ENCODE measurements at places on chromosomes 7 and 10. TPM values are rescaled to one million over a fixed set of nuclear protein-coding genes. Genes with fewer than 3 reads are reported as not detected.

Gene PTPRZ1
- total RNA-seq: 0.32 TPM

Gene ARID5B
- 102 TPM for total RNA-seq

Gene PTF1A
- total RNA-seq: not detected

Gene CCL24
- 10.8 TPM for total RNA-seq

Gene ZP3
- total RNA-seq: not detected

Gene GIMAP5
- 17.0 TPM for total RNA-seq

Gene TRIM50
- total RNA-seq: 0.47 TPM

Gene LRRC18
- not detected for total RNA-seq

Gene PTPRN2
- 2.8 TPM for total RNA-seq

GRCh38 chr7:46812101-46812675 lies 769.7 kb downstream of the TNS3 start:
- DNase-seq: no peak

DNA sequence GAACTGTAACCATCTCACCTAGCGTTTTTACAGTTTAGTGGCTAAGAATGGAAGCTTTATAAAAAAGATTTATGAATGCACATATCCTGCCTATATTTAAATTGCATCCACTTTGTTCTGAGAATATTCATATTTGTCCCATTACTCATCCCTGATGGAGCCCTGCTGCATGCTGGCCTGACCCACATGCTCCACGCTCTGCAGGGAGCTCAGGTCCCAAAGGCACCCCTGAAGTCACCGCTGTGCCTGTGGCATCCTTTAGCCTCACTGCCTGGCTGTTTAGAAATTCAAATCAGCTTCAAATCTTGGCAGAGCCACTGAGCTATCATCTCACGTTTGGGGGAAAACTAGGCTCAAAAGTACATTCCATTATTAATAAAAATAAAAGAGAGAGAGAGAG lies 24.4 kb downstream of the C10orf90 start:
- DNase-seq: no peak

GRCh38 chr10:112797855-112798254 lies 152.2 kb upstream of the TCF7L2 start:
- no peak for DNase-seq

DNA sequence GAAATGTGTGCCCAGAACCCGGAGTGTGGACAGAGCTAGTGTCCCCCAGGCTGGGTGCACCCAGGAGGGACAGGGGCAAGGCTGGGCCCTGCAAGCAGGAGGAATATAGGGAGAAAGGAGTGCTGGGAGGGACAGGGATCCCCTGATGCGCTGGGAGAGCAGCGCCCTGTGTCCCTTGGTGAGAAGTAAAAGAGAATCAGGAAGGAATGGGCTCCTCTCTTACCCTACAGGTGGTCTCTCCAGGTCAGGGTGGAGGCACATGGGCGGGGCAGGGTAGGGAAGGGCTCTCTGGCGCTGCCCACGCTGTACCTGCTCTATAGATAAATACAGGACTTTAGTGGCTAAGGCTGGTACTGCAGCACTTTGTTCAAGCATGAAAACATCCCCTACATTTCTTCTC lies 753.8 kb downstream of the GRID1 start:
- no peak for DNase-seq

- DNase-seq: no peak
These were observed 28.3 kb downstream of the TECTB start for GRCh38 chr10:112311481-112311880.

GRCh38 chr7:104971290-104972071 lies 42.5 kb upstream of the KMT2E start:
- no peak for DNase-seq

- no peak for DNase-seq
These were observed 669 bp downstream of the PI4K2A start for GRCh38 chr10:97640868-97641811.

GRCh38 chr7:25844102-25844870 lies 307.7 kb upstream of the NFE2L3 start:
- no peak for DNase-seq

GRCh38 chr7:98964596-98964995 lies 86.3 kb downstream of the TRRAP start:
- DNase-seq: no peak

DNA sequence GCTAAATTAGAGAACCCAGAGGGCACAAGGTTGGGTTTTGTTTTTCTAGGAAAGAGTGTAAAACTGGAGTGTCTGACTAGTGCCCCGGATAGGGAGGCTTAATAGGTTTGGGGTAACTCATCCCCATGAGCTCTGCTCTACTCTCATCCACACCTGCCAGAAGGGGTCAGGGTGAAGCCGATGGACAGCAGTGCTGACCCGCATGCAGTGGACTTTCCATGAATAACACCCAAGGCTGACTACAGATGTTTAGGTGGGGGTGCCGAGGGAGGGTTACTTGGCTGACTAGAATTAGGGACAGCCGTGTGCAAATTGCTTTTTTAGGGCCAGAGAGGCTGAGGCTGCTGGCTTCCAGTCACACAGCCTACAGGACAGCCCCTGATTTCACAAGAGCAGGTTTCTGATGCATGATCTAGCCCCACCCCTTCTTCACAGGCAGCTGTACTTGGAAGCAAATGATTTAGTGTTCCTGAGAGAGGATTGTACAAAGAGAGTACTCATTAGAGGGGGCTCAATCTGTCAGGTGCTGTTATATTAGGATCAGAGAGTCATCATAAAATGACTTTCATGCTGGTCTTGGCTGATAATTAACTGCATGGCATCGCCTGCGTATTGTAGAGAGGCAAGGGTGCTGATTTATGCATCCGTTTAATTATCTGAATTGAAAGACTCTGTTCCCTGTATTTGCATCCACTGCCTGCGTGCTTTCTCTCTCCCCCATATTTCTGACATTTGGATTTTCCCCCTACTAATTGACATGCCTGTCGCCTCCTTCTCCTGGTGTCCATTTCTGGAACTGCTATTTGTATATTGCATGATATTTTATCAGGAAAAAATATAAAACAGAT lies 9.5 kb downstream of the INHBA start:
- DNase-seq: no peak

- no peak for DNase-seq
These were observed 44.3 kb downstream of the OGDH start for GRCh38 chr7:44650772-44651171.

DNA sequence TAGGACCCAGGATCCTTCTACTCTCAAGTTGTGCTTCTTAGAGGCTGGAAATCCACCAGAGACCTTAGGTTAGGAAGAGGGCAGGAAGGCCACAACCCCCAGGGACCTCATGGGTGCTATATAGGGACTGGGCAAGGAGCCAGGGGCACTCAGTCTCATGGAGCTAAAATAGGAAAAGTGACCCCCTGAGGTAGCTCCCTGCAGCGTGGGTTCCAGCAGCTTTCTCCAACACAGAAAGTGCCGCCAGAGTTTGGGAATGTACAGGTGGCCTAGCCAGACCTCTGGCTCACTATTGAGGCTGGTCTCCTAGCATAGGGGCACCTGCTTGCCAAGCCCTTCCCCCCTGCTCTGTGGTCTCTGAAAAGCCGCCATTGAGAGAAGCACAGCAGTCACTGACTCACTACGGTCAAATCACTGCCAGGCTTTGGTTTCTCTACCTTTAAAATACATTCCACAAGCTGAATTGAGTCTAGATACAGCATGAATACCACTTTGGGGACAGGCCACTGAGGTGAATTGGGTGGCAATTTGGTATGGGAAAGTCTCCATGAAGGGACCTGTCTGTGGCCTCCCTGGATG lies 333.2 kb upstream of the PODXL start:
- no peak for DNase-seq

DNA sequence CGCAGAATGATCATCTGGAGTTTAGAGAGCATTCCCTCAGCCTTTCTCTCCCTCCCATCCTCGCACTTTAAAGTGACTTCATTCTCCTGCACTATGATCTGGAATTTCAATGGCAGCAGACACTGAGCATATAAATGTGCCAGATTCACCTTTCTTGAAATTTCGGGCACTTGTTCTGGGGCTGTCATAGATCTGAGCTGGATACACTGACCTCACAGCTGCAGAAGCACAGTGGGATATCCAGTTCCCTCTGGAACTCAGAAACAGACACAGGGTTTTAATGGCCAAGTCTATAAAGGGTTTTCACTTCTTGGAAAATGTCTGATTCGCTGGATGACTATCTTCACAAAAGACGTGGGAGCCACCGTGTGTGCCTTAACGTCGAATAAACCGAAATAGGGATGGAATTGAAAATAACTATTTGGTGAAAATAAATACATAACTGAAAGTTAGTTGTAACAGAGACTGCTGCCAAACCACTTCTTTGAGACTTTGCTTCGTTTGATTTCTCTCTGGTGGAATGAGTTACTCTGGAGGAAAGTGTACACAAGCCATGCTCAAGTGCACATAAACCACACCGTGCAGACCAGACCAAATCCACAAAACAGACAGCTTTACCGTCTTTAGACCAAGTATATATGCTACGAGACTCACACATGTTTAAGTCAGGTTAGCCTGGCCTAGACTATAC lies 126.1 kb downstream of the SVIL start:
- DNase-seq: no peak

GRCh38 chr10:74854610-74855009 lies 28.2 kb downstream of the KAT6B start:
- DNase-seq: no peak

- DNase-seq: no peak
These were observed 60.1 kb upstream of the FAM171A1 start for GRCh38 chr10:15430969-15431771.

- no peak for DNase-seq
These were observed 72.2 kb upstream of the MYL10 start for GRCh38 chr7:101701153-101701794.

DNA sequence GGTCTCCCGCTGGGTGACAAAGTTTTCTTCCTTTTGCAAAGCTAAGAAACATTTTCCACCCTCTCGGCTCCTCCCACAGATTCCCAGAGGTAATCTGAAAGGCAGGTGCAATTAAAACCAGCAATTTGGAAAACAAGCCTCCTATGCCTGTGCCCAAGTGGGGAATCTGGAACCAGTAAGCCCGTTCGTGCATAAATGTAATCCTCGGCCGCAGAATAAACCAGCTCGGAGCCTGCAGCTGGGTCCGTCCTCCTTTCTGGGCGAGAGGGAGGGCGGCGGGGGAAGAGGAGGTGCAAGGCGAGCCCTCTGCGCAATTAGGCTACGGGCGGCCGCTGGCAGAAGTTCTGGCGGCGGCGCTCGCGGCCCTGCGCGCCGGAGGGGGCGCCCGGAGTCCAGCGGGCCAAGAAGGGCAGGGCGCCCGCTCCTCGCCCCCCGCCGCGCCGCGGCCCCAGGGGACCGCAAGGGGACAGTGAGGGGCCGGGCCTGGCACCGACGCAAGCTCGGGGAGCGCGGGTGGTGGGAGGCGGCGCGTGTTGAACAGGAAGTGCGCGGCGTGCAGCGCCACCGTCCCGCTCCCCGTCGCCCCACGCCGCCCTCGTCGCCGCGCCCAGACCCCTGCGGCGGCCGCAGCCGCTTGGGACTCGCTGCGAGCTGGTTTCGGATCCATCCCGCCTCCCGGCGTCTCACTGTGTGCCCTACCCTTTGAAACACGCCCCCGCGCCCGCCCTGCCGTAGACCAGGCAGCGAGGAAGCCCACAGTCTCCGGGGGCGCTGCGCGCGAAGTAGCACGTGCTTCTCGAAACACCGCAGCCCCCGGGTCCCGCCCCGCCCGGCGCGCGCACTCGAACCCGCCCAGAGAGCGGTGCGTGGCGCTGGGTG lies at the start of gene PRKAG2:
PRKAG2 (minus strand) TSS at position 217 of the 879 bp plus-strand sequence. CDS start 495 bp downstream, outside the sequence.
- DNase-seq: peak; percentile 46

- DNase-seq: no peak
These were observed 238.9 kb downstream of the CAMK1D start for GRCh38 chr10:12588091-12588860.

DNA sequence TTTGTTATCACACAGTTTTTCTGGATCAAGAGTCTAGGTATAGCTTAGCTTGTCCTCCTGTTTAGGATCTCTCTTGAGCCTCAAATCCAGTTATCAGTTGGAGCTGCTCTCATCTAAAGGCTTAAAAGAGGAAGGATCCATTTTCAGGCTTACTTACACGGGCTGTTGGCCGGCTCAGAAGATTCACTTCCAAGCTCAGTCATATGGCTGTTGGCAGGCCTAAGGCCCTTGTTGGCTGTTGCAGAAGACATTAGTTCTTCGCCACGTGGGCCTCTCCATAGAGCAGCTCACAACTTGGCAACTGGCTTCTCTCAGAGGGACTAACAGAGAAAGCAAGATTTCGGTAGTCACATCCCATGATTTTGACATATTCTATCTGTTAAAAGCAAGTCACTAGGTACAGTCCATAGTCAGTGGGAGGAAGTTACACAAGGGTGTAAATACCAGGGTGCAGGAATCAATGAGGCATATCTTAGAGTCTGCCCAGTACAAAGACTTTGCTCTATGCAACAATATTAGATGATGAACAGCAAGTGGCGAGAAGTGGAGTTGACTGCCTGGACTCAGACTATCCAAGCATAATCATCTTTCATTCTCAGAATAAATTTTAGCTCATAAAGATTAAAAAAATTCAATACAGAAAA lies 280.1 kb upstream of the MBL2 start:
- no peak for DNase-seq

GRCh38 chr7:14085901-14086300 lies 96.4 kb upstream of the ETV1 start:
- DNase-seq: no peak

DNA sequence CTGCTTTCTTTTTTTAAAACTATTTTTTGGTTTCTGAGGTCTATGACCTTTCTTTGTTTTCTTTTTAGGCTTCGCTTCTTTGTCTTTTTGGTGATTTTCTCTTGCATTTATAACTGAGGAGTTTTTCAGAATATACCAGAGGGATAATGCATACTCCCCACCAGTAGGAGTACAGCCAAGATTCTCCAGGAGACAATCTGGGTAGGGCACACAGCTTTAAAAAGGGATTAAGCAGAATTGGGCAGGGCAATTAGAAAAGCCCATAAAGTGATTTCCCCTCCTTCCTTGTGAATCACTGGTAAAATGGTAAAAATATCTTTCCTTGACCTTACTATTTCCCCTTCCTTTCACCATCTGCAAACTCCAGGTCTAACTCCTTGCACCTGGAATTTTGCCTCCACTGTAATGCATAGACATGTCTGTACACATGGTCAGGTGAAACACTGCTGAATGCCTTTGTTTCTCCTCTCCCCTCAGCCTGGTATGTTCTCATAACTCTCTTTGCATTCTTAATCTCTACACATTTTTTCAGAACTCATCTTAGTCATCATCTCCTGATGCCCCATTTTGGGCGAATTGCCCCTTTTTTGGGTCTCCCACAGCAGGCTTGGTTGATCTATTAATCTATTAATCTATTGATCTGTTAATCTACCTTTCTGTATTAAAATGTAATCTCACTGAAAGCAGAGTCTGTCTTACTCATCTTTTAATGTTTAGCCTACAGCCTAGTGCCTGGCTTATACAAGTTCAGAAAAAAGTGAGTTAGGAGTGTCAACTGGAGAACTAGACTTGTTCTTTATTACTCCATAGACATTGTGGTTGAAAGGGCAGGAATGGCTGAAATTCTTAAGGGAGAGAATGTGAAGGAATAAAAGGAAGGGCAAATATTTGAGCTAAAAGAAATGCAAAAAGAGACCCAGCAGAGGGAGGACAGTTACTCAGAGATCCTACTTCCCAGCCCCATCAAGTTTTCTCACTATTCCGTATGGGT lies 64.6 kb downstream of the MDFIC start:
- DNase-seq: no peak

- no peak for DNase-seq
These were observed 517.5 kb downstream of the KIF20B start for GRCh38 chr10:90218846-90219245.

- no peak for DNase-seq
These were observed 20.4 kb downstream of the GRID2IP start for GRCh38 chr7:6530626-6531491.

Measured in omental fat pad (tissue), 4 donors.